ENCODE measurements at places on chromosomes 2 and 18.

GRCh38 chr2:55050100-55050994 is at the start of gene RTN4:
Gene RTN4, minus strand, starts transcription at chr2:55050451. Its CDS starts 151 bp downstream, at chr2:55050300.
- DNase-seq = peak; percentile 99

DNA sequence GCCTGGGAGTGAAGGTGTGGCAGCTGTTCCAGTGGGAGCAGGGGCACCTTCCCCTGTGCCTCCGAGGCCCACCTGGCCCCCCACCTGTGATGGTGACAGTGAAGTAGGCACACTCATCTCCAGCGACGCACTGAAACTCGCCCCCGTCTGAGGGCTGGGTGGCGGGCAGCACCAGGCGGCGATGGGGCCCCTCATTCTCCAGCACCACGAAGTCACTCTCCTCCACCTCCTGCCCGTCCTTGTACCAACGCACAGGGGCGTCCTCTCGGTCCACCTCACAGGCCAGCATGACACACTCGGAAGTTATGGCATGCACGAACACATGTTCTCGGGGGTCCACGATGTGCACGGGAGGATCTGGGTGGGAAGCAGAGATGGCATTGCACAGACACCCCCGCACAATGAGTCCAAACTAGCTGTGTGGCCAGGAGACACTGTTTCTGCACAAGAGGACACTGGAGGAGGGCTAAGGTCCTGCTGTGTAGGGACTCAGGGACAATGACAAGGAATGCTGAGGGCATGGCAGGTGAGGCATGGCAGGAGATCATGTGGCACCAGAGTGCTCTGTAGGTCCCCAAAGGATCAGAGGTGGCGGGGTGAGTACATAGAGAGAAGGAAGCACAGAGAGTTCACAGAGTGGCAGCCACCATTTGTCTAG is 7.9 kb downstream of the OBSL1 start:
- no peak for DNase-seq

- DNase-seq = peak; percentile 56
Observed at GRCh38 chr2:45932278-45932975, 281.0 kb downstream of the PRKCE start.

DNA sequence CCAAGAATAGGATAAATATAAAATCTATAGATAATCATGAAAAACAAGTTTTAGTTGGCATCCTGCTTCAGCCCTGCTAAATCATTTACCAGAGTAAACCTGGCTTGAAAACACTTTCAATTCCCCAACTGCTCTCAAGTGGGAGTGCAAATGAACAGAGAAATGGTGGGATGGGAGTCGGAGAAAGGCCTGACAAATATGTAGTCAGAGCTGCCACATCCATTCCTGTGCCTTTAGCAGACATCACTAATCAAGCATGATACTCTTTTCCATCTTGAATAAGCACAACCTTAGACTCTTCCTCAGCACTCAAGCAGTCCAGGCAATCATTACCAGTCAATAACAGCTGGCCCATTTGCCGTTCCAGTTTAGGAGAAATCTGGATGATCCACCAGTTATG is 101.3 kb downstream of the ANKRD44 start:
- DNase-seq = no peak

Data from PC-3 (cell line).